ENCODE measurements at places on chromosomes 6 and 20. TPM values are rescaled to one million over a fixed set of nuclear protein-coding genes. Genes with fewer than 3 reads are reported as not detected.
A peak's percentile ranks its signal among the peaks of the same experiment; 100 is the strongest.

SRC gene
- total RNA-seq, result 32.1 TPM

DNA sequence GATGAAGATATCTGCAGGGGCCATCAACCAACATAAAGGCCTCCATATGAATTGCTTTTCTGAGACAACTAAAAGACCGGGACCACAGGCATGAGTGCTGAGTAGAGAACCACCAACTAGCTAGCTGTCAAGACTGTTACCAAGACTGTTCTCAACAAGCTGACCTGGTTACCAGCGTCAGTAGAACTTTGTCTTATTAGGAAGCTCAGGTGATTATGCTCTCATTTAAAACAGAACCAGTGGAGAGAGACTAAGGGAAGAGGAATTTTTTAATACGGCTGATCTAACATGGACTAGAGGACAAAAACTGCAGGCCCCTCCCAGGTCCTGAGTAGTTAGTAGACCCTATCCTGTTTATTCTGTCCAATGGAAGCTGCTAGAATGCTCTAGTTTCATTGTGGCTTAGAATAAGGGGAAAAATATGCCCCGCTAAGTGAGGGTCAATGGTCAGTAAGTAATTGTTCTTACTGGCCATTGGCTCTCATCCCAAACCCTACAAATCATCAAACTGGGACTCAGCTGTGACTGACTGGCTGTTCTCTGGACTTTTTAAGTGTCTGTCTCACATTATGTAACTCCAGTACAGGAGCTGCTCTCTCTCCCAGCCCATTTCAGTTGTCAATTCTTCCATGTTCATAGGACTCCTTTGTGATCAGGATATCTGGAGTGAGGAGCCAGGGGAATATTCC is 3.8 kb upstream of the DYNLRB1 start:
- H3K4me3 ChIP-seq, result no peak overlapping the region
- no peaks in the 10 kb centered on the region for H3K36me3 ChIP-seq
- H3K4me1 ChIP-seq, result peaks cover 5% of the 10 kb centered on the region
- peak overlapping the region; percentile 12 for H3K27ac ChIP-seq
- no peak for DNase-seq

- H3K36me3 ChIP-seq, result no peaks in the 10 kb centered on the region
- H3K27me3 ChIP-seq, result no peaks in the 10 kb centered on the region
- no peak overlapping the region for H3K4me3 ChIP-seq
Observed at GRCh38 chr20:4135385-4136077, 120.2 kb upstream of the RNF24 start.

DNA sequence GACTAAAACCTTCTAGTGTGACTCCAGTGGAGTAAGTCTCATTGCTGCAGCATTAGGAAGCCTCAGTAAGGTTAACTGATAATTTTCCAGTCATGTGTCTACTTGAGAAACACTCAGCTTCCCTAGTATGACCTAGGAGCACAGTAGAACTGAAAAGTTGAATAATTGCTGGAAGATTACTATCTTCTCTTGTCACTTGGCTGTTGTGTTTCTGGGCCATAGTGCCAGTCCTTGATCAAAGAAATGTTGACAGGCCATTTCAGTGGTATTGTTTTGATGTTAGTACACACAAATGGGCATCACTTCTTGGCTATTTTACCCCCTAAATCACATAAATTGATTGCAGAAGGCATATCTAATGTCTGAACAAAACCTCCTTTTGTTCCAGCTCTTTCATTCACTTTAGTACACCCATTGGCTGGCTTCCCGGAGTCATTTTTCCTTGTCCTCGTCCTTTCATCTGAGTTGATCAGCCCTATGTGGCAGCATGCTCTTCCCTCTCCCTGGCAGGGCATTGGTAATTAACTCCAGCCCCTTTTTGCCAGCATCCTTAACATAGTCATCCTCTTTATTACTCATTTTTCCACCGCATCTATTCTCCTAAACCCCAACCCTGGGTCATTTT is 6.0 kb downstream of the ENPP3 start:
- H3K4me3 ChIP-seq, result no peak overlapping the region
- H3K4me1 ChIP-seq, result no peaks in the 10 kb centered on the region

HCK gene
- 0.71 TPM for total RNA-seq

- H3K4me1 ChIP-seq, result no peaks in the 10 kb centered on the region
- no peaks in the 10 kb centered on the region for H3K36me3 ChIP-seq
- no peak for DNase-seq
- no peaks in the 10 kb centered on the region for H3K27me3 ChIP-seq
- no peak overlapping the region for H3K27ac ChIP-seq
Observed at GRCh38 chr6:22164236-22164635, 132.6 kb downstream of the PRL start.

MRPS10 gene
- 12.3 TPM for total RNA-seq

DNA sequence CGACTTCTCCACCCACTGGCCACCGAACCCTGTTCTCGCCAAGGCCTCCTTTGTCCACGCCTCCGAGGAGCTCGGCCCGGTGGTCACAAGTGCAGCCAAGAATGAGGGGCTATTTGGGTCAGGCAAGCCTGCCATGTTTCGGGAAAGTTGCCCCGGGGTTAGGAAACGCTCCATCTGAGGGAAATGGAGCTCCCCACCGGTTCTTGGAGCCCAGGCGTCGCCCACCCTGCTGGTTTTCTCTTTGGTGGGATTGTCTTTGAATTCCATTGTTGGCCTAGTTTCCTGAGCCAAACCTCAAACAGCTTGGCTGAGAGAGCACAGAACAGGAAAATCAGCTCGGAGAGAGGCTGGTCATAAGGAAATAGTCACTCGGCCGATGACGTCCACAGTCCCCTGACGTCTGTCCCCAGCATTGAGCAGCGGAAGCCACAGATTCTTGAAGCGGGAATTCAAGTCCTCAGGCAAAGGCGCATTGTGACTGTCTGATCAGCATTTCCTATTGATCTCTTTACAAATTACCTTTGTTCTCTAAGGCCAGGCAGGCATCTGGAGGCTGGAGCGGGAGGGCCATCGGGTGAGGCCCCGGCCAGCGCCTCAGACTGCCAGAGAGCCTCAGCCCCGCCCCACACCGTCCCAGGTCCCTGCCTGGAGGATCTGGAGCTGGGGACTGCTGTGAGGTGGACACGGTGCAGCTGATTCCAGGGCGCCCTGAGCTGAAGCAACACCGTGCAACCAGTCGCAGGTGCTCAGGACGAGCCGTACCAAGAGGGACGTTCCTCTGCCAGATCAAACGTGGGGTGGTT is 138.6 kb downstream of the DLL1 start:
- no peaks in the 10 kb centered on the region for H3K4me1 ChIP-seq
- peak overlapping the region; percentile 6 for H3K4me3 ChIP-seq
- H3K27me3 ChIP-seq, result no peaks in the 10 kb centered on the region
- peak; percentile 57 for DNase-seq

Measured in pancreas (tissue), 10 donors.